ENCODE measurements at places on chromosomes 7 and 10.
A peak's percentile ranks its signal among the peaks of the same experiment; 100 is the strongest.

- DNase-seq: no peak
Observed at GRCh38 chr10:35588836-35589235, 16.3 kb upstream of the GJD4 start.

DNA sequence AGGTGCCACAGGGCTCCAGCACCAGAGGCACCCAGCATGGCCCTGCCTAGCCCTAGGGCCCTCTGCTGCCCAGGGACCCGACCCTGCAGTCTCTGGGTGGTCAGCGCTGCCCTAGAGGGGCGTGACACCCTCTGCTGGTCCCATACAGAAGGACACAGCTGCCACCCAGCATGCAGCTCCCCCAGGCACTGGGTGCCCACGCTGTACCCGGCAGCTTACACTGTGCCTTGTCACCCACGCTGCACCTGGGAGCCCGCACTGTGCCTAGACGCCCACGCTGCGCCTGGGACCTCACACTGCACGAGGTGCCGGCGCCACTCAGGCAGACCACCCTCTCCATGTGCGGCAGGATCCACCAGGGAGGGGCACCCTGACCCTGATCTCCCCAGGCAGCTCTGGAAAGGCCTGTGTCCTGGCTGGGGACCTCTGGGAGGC is 55.2 kb downstream of the PWWP2B start:
- no peak for DNase-seq

GRCh38 chr7:89104748-89105685 is 309.5 kb upstream of the TEX47 start:
- DNase-seq: peak; percentile 15

GRCh38 chr10:21368022-21368582 is 157.4 kb downstream of the SKIDA1 start:
- DNase-seq: no peak

GRCh38 chr7:44147026-44147991 is 6.2 kb upstream of the MYL7 start:
- DNase-seq: no peak

DNA sequence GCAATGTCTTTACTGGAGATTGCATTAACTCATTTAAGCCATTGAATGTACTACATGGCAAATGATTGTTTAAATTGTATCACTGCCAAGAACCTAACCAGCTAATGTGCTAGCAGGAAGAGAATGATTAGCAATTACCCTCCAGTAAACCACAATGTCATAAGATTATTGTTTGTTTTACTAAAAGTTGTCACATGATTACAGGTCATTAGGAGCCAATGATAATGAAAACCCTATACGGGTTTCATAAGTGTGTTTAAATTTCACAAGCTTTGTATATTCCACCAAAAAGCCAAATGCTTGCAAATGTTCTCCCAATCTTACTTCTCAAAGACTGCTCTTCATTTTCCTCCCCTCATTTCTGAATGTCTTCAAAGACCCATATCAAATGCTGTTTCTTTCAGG is 76.5 kb upstream of the PPP1R3C start:
- DNase-seq: peak; percentile 32

GRCh38 chr7:41255716-41256115 is 447.2 kb downstream of the INHBA start:
- no peak for DNase-seq

- DNase-seq: no peak
Observed at GRCh38 chr10:92756201-92757065, 66.7 kb downstream of the HHEX start.

GRCh38 chr7:73647725-73648592 is 19.7 kb upstream of the VPS37D start:
- peak; percentile 57 for DNase-seq

- peak; percentile 66 for DNase-seq
Observed at GRCh38 chr10:120477021-120477742, 20.2 kb downstream of the PLPP4 start.

Data from adipocyte (in vitro differentiated cells).